ENCODE measurements at places on chromosomes 4 and X.

DNA sequence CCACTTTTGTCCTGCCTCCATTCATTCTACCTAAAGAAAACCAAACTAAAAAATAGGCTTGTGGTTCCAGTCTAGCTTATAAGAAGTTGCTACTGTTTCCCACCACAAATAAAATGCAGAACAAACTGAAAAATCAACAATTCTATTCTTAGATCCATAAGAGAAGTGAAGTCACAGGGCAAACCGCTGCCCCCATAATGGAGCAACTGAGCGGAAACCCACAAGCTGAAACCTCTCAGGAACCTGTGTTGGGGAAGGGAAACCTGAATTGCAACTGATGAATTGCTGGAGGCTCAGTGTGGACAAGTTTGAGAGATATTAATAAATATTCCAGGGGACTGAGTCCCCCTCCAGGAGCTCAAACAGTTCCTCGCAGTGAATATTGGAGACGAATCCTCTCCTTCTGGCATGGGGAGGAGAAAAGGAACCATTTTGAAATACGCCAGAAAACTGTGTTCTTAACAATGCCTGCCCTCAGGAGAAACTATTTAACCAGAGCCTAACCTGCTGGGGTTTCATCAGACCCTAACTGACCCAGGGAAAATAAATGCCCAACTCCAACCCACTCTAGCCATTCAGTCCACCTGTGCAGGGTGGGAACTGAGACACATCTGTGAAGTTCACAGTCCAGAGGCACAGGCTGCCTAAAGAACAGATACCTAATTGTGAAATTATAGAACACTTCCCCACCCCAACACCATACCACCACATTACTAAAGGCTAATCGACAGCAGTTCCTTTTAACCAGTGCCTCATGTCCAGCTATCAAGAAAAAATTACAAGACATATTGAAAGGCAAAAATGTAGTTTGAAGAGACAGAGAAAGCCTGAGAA lies 22.8 kb upstream of the SH3RF1 start:
- DNase-seq, result no peak

DNA sequence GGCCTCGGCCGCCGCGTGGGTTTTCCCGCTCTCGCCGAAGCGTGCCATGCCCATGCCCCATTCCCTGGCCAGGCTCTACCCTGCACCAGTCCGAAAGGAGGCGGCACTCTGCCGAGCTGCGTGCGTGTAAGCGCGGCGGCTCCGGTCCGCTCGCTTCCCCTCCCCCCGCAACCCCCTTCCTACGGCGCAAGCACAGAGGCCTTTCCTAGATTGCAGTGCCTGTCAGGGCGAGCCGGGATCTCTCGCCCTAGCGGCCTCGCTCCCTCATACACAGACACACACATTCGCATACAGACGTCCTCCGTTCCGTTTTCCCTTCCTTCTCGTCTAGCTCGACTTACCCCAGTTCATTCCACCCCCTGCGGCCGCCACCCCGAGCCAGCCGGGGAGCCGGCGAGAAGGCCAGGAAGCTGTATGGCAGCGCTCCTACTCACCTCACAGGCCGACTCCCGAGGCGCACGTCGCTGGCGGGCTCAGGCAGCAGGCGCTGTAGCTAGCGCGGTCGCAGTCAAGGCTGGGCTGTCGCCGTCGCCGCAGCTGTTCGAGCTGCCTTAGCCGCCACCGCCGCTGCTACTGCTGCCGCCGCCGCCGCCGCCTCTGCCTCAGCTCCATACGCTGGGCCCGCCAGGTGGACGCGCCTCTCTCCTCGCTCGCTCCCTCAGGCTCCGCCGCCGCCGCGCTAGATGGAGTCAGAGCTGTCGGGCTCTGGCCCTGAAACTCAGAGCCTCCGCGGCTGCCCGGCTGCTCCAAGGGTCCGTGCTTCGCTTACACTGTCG lies 615 bp downstream of the NEXMIF start:
- no peak for DNase-seq

DNA sequence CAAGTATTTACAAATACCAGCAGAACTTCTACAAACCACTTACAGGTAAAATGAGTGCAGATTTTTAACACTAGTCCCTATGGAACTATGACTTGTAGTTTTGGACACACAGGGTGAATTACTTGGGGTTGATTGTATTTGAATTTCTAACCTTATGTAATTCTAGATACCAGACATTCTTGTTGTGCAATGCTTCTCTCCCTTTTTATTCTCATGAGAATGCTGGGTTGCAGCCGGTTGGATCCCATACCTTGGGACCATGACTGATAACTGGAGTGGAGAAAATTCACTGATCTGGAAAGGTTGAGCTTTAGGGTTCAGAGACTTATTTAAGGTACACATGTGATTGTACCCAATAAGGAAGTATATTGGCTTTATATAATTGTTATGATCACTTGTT lies 8.8 kb downstream of the TET2 start:
- DNase-seq, result no peak

- DNase-seq, result no peak
These were observed 3.6 kb upstream of the RNF175 start for GRCh38 chr4:153763404-153763803.

- DNase-seq, result no peak
These were observed 362.3 kb upstream of the EPHA5 start for GRCh38 chr4:66032571-66032970.

GRCh38 chr4:84167564-84167963 lies 331.5 kb downstream of the NKX6-1 start:
- no peak for DNase-seq

GRCh38 chr4:52876069-52876468 lies 14.0 kb downstream of the RASL11B start:
- no peak for DNase-seq

- no peak for DNase-seq
These were observed 1.4 kb upstream of the SLC34A2 start for GRCh38 chr4:25654031-25654970.

DNA sequence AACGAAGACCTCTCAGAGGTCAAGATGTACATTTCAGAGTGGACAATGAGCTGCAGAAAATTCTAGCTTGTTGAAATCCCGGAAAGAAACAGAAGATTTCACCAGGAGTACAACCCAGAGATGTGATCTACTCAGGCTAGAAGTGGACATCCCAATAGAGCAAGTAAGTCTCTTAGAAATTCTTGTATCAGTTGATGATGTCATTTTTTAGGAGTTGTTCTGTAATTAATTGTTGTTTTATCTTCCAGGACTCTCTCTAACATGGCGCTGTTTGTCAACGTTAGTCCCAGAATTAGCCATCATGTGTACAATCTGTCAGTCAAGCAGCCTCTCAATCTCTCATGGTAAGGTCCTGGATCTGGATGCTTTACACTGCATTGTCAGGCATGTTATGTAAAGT lies 174.4 kb downstream of the GRIA3 start:
- no peak for DNase-seq

- no peak for DNase-seq
These were observed 670.3 kb downstream of the KCTD8 start for GRCh38 chr4:43778187-43778915.

DNA sequence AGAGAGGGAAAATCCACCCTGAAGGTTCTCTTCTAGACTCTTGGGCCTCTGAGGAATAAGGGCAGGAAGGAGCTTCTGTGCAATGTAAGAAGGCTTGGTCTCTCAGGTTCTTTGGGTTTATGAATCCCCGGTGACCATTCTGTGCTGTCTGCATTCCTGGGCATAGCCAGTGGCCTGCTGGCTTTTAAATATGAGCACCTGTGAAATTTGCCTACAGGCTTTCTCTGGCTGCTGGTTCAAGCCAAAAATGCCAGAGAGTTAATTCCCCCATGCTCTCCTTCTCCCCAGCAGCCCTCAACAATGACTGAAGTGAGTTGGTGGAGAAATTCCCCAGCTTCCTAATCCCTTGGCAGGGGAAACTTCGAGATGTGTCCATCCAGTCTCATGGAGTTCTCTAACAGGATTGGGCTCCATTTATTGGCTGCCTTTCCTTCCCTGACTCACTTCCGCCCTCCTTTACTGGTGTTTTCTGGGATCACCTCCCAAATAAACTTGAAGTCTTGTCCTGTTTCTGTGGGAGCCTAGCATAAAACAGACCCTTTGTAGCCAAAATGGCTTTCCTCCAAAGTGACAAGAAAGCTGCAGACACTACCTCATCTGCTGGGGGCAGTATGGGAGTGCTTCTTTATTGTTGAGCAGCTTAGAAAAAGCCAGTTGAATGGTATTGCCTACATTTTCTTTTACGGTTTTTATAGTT lies 179.4 kb upstream of the CASK start:
- DNase-seq, result no peak

GRCh38 chr4:112585977-112586736 lies 50.6 kb downstream of the ZGRF1 start:
- no peak for DNase-seq

GRCh38 chr4:24328310-24328709 lies 256.0 kb downstream of the DHX15 start:
- DNase-seq, result no peak

- no peak for DNase-seq
These were observed 46.6 kb upstream of the SHISA3 start for GRCh38 chr4:42350611-42351182.

DNA sequence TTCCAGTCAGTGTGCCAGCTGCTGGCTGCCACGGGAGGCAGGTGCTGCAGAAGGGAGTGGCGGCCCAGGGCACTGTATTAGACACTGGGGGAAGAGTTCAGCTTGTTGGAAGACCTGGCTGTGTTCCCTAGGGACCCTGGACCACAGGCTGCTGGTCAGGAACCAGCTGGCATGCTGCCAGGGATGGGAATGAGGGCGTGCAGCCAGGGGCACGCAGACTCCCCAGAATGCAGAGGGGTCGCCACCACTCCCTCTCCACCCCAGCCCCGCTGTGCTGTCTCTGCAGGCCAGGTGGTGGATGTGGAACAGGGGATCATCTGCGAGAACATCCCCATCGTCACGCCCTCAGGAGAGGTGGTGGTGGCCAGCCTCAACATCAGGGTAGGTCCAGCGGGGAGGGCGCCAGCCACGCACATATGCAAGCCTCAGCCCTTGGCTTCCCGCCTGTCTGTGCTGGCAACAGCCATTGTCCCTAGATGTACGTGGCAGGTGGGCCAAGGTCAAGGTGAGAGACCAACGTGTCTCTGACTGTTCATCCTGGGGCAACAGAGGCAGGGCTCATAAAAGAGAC lies 12.3 kb downstream of the ABCD1 start:
- DNase-seq, result no peak

- DNase-seq, result no peak
These were observed 648.7 kb downstream of the GRID2 start for GRCh38 chr4:92952426-92952825.

- DNase-seq, result no peak
These were observed at the start of gene MAGEB3 for GRCh38 chrX:30230395-30230794. Gene MAGEB3, plus strand, starts transcription at chrX:30230657. Its CDS starts 5,268 bp downstream, at chrX:30235925.

DNA sequence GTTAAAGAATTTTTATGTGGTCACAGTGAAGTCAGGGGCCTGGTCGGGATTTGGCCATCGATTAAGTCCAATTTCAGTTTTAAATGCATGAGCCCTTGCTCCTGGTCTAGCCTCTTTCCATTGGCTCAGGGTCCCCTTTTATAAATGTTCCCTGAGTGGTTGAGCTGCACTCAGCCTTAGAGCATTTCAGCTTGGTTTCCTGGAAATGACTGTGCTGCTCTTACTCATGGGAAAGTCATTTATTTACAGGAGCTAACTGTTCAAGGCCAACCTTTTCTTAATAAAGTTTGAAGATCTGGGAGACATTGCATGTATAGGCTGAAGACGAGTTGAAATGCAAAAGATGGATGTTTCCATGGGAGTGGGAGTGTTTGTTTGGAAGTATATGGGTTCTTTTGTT lies 98.8 kb upstream of the CLNK start:
- no peak for DNase-seq

DNA sequence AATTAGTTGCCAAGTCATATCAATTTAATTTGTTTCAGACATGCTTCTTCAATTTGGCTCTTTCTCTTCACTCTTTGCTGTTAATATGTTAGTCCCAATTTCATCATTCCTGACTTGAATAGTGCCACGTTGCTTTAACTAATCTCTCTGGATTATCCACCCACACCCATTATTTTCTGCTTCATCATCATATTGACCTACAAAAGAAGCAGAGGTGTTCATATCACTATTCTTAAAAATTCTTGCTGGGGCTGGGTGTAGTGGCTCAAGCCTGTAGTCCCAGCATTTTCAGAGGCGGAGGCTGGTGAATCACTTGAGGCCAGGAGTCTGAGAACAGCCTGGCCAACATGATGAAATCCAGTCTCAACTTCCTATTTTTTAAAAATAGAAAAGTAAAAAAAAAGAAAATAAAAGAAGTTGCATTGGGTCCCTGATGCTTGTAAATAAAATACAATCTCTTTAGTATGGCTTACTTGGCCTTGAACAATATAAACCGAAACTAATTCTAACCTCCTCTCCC lies 65.7 kb upstream of the KCNIP4 start:
- DNase-seq, result no peak

- DNase-seq, result no peak
These were observed 1889.4 kb downstream of the C4orf33 start for GRCh38 chr4:130985371-130985770.

DNA sequence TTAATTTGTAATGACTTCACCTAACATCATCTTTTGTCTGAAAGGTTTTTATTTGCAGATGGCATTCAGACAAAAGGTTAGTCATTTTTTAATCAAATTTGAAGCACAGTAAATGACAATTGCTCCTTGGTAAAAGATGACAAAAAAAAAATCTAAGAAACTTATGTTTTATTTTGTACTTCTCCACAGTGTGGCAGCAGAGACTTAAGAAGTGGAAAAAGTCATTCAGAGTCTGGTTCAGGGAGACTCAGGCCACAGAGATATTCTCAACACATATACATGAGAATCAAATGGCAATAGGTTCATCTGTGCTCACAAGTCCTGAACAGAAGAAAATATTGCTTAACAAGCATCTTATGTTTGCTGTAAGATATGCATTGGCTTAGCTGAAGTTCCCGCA lies 436.2 kb downstream of the KCNIP4 start:
- DNase-seq, result no peak

GRCh38 chr4:32858361-32858760 lies 2138.2 kb downstream of the PCDH7 start:
- DNase-seq, result no peak

DNA sequence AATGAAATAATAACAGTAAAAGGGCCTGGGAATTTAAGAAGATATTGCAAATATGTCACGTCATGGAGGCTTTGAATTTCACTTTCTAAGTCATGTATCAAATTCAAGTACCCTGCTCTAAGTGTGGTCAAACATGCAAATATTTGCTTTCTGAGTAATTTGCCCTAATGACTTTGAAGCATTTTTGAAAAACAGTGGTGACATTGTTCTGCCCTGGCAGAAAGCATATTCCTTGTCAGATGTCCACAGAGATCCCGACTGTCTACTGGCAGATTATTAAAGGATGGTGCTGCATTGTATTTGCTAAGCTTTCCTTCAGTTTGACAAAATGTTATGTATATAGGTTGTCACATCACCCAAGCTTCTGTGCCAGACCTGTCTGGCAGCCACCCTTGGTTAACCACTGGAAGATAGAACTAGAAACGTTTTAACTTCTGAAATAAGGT lies 92.5 kb downstream of the ANK2 start:
- DNase-seq, result no peak

GRCh38 chr4:184343502-184344177 lies 126.0 kb upstream of the ENPP6 start:
- DNase-seq, result peak; percentile 3

- no peak for DNase-seq
These were observed 98.3 kb downstream of the ARHGAP24 start for GRCh38 chr4:85573270-85573669.

GRCh38 chr4:185255868-185256267 lies 46.5 kb downstream of the SNX25 start:
- no peak for DNase-seq

GRCh38 chr4:118113220-118113619 lies 78.9 kb downstream of the NDST3 start:
- DNase-seq, result no peak

- DNase-seq, result no peak
These were observed 407.9 kb downstream of the IL15 start for GRCh38 chr4:142044271-142044670.
